Stimulated activated CD4-positive, alpha-beta T cell treated with anti-CD3 and anti-CD28 coated beads, Interleukin-2, amount 100 ng/mL, for 24 hours (primary cell): ENCODE measurements at places on chromosomes 5 and 9.
A peak's percentile ranks its signal among the peaks of the same experiment; 100 is the strongest.

DNA sequence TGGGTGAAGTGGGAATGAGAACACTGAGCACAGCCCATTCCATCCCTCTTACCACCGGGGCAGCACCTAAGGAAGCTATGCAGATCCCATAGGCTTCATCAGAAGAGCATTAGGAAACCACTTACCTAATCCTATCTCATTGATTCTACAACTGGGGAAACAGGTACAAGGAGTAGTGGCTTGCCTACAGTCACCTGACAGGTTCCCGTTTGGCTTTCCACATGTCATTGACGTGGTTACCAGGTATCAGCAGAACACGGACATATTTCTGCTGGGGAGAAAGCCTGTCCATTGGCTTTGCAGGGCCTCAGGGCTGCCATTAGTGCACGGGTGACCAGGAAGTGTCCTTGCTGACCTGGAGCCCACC is 11.3 kb downstream of the AFAP1L1 start:
- DNase-seq: no peak

GRCh38 chr9:87249029-87249428 is 248.6 kb upstream of the DAPK1 start:
- DNase-seq: no peak

- DNase-seq: no peak
Measured at GRCh38 chr9:73889023-73889422, 608.1 kb upstream of the RORB start.

DNA sequence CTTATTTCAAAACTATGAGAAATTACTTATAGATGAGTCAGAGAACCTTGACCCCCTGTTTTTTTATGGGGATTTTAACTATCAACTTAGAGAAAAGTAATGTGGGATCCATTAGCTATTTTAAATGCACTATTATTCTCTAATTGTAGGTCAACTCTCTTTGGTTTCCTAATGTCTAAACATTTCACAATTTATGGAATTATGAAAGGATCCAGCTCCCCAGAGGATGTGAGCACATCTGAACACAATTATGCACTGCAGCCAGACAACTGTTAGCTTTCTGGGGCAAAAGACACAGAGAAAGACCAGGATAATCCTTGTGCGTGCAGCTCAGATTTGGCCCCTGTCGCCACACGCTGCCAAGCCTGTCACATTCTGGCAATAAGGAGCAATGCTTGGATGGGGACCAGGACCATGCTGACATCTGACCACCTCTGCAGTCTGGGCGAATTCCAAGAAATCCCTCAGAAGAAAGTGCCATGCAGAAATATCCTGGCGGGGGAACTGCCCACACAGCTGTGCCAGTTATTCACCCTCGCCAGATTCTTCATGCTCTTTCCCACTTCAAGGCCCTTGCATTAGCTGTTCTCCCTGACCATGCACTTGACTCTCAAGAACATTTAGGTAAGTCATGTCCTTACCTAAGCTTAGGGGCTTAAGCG is 22.2 kb upstream of the CMBL start:
- DNase-seq: no peak

DNA sequence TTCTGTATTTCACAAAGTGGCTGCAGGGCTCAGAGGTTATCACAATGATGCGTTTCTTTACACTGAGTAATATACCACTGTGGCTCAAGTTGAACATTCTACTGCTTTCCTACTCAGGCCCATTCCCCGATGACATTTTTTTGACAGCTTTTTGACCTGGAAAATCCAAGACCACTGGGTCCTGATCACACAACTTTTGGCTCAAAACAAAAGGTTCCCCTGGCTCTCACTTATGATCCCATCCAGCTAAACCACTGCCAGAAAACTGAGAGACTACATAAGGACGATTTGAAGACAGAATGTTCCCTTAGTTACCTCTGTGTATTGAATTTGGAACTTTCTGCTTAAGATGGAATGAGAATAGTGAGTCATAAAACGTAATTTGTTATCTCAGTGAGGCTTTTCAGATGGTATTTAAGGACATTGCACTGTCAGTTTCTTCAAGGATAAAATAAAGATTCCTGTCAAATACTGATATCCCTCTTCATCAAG is 78.0 kb upstream of the FBXL7 start:
- DNase-seq: no peak

DNA sequence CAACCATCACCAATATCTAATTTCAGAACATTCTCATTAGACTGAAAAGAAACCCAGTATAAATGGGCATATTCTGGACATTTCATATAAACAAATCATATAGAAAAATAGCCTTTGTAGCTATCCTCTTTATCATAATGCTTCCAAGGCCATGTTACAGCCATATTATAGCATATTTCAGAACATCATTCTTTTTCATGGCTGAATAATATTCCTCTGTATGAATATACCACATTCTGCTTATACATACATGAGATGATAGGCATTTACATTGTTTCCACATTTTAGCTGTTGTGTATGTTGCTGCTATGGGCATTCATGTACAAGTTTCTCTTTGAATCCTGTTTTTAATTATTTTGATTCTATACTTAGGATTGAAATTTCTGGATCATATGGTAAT is 167.0 kb downstream of the FBXL17 start:
- DNase-seq: no peak

- no peak for DNase-seq
Measured at GRCh38 chr9:36485647-36486328, 85.7 kb upstream of the RNF38 start.

GRCh38 chr5:72501488-72501887 is 5.7 kb downstream of the ZNF366 start:
- no peak for DNase-seq

- peak; percentile 43 for DNase-seq
Measured at GRCh38 chr5:181215997-181216989, 6.8 kb upstream of the TRIM41 start.

GRCh38 chr5:150122158-150122510 is 33.5 kb downstream of the PDGFRB start:
- DNase-seq: peak; percentile 15

DNA sequence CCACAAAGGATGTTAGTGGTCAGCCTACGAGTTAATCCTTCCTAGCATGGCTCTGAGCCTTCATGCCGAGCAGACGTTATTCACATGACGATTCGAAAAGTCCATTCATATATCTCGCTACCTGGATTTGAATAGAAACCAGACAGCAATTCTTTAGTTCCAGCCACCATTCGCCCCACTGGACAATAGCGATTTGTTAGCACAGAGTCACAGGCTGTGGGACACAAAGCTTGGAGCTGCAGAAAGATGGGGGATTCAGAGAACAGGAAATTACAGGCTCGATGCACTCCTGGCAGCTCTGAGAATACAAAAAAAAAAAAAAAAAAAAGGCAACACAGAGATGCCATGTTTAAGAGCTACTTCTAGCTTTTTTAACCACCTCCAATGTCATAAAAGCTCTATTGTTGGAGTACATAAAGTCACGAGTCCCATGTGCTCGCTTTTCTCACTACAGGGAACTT is 110.7 kb downstream of the NR6A1 start:
- peak; percentile 3 for DNase-seq

DNA sequence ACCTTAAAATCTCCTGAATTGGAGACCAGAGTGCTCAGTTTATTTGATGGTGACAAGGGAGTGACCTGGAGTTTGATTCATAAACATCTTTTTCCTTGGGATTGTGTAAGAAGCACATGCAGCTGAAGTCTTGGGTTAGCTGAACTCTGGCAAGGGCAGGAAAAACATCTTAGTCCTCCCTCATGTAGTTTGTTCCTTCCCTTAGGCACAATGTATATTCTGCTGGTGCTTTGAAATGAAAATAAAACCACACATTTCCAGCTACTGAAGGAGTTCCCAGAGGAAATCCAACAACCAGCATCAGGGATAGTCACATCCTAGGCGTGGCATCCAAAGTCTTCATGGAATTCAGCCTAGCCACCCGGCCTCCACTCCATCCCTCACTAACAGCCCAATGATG is 95.2 kb upstream of the PAPPA start:
- no peak for DNase-seq
